ENCODE measurements at places on chromosomes 3 and 15. TPM values are rescaled to one million over a fixed set of nuclear protein-coding genes. Genes with fewer than 3 reads are reported as not detected.

DNA sequence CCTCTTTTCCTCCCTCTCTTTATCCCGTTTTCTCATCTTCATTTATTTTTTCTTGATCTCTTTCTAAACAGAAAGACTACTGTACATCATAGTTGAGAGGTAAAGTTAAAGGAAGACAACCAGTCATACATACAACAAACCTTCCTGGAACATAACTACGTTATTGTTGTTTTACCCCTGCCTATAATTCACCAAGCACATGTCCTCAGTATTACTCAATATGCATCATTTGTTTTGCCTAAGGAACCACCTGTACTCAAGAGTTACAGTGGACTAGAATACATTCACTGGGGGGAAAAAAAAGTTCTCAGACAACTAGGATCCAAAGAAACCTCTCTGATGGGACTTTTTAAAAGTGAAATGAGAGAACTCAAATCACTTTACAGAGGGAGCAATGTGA lies 344.7 kb upstream of the RBMS3 start:
- H3K4me3 ChIP-seq: no peak overlapping the region
- no peaks in the 10 kb centered on the region for H3K27me3 ChIP-seq
- no peak for DNase-seq
- no peak overlapping the region for H3K27ac ChIP-seq

- no peak for DNase-seq
- no peak overlapping the region for H3K4me3 ChIP-seq
- no peak overlapping the region for H3K27ac ChIP-seq
- no peaks in the 10 kb centered on the region for H3K27me3 ChIP-seq
- no peaks in the 10 kb centered on the region for H3K36me3 ChIP-seq
- no peaks in the 10 kb centered on the region for H3K4me1 ChIP-seq
Observed at GRCh38 chr3:193439423-193439822, 60.9 kb upstream of the ATP13A5 start.

- no peak for DNase-seq
- no peaks in the 10 kb centered on the region for H3K4me1 ChIP-seq
- no peaks in the 10 kb centered on the region for H3K36me3 ChIP-seq
- H3K27me3 ChIP-seq: no peaks in the 10 kb centered on the region
- H3K4me3 ChIP-seq: no peak overlapping the region
Observed at GRCh38 chr15:31585240-31585639, 258.6 kb downstream of the KLF13 start.

DNA sequence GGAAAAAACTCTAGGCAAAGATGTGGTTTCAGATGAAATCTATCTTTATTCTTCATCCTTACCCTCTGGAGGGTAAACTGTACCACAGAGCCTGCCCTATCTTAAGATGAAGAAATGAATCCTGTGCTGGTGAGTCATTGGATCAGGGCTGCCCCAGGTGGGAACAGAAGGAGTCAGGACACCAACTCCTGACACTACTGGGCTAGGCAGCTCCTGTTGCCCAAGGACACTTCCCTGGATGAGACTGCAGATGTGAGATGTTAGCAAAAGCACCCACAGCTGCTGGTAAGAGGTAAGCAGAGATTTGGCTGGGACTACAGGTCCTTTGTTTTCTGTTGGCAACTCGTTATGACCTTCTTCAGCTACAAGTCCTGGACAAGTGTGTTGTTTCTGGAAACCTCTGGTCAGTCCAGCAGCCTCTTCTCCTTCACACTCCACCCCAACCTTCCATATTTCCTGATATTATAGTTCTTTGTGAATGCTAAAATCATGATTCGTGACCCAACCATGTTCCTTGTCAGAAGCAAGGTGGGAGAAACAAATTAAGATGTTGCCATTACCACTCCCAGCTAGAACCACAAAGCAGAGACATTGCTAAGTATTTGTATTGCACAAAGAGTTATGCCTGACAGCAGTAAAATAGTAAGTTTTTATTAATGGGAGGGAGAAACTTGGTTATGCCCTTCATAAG lies 104.2 kb upstream of the TGFBR2 start:
- H3K27me3 ChIP-seq: no peaks in the 10 kb centered on the region
- no peaks in the 10 kb centered on the region for H3K36me3 ChIP-seq
- H3K27ac ChIP-seq: no peak overlapping the region
- DNase-seq: no peak
- H3K4me1 ChIP-seq: no peaks in the 10 kb centered on the region

GRCh38 chr3:118055381-118055780 lies 979.3 kb downstream of the IGSF11 start:
- no peak overlapping the region for H3K4me3 ChIP-seq
- no peaks in the 10 kb centered on the region for H3K27me3 ChIP-seq
- no peak for DNase-seq
- no peak overlapping the region for H3K27ac ChIP-seq

DNA sequence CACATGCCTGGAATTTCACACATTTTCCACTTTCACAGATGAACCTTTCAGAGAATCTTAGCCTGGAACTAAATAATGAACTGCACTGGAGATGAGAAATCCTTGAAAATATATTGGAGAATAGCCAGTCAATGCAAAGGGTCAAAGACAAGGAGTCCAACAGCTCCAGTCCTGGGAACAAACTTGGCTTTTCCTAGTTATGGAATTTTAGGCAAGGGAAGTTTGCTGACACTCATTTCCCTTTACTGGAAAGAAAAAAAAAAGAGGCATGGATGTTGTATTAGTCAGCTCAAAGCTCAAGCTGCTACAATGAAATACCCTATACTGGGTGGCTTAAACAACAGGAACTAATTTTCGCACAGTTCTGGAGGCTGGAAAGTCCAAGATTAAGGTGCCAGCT lies 690.8 kb upstream of the ARPP21 start:
- H3K4me3 ChIP-seq: no peak overlapping the region
- H3K36me3 ChIP-seq: no peaks in the 10 kb centered on the region
- H3K4me1 ChIP-seq: no peaks in the 10 kb centered on the region
- no peak overlapping the region for H3K27ac ChIP-seq
- DNase-seq: no peak
- no peaks in the 10 kb centered on the region for H3K27me3 ChIP-seq

DNA sequence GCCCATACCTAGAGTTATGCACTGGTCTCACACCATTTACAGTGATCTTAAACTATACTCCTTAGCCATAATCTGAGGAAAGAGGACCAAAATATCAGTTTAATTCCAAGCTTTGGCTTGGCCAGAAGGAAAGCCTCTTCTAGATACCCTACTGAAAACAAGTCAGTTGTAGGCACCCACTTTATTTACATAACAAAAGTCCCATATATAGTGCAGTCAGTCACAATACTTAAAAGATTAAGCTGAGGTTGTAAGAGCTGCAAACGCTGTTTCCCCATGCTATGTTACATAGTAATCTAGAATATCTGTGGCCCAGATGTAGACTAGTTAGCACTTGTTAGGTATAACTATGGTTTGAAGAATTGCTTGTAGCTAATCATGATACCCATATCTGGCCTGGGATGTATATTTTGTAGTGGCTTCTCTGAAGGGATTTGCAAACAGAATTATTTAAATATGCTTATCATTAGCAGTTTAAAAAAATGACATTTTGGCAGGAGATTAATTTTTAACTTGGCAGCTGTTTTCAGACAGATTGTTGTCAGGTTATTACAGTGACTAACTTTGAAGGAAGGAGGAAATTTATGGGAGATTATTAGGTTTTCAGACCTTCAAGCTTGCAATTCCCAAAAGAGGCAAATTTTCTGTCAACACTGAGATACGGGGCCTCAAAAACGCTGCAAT lies 160.4 kb upstream of the SLC2A2 start:
- no peak overlapping the region for H3K27ac ChIP-seq
- no peak for DNase-seq
- no peaks in the 10 kb centered on the region for H3K27me3 ChIP-seq

GRCh38 chr3:127809211-127809610 lies 13.1 kb downstream of the MGLL start:
- H3K4me1 ChIP-seq: peaks cover 18% of the 10 kb centered on the region
- no peaks in the 10 kb centered on the region for H3K27me3 ChIP-seq
- H3K27ac ChIP-seq: no peak overlapping the region
- no peak for DNase-seq

GRCh38 chr15:22936577-22937472 lies 43.3 kb downstream of the CYFIP1 start:
- peaks cover 80% of the 10 kb centered on the region for H3K36me3 ChIP-seq
- no peak overlapping the region for H3K4me3 ChIP-seq
- DNase-seq: no peak

DNA sequence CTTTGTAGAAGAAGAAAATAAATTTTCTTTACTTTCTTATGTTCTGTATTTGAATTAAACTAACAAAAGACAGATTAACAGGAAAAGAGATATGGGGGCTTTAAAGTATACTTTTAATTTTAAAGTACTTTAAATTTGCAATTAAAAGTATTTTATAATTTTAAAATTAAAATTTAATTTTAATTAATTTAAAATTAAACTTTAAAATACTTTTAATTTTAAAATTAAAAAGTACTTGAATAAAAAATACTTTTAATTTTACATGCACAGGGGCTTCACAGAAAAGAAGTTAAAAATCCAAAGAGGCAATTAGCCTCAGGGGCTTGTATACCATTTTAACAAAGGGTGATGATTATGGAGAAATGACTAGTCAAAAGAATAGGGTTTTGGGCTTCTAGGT lies 420.5 kb upstream of the TGFBR2 start:
- H3K27ac ChIP-seq: no peak overlapping the region
- no peaks in the 10 kb centered on the region for H3K4me1 ChIP-seq
- no peak overlapping the region for H3K4me3 ChIP-seq

GRCh38 chr3:124168271-124168670 lies 176.3 kb upstream of the ROPN1 start:
- no peak overlapping the region for H3K4me3 ChIP-seq
- H3K4me1 ChIP-seq: no peaks in the 10 kb centered on the region
- no peaks in the 10 kb centered on the region for H3K27me3 ChIP-seq
- no peaks in the 10 kb centered on the region for H3K36me3 ChIP-seq
- DNase-seq: no peak

NR2F2 gene
- 14.7 TPM for total RNA-seq

TGM5 gene
- total RNA-seq: not detected

KCNAB1 gene
- 3.1 TPM for total RNA-seq

FLNB gene
- total RNA-seq: 15.3 TPM

CORO2B gene
- 2.5 TPM for total RNA-seq

TMEM62 gene
- total RNA-seq: 6.3 TPM

Data from psoas muscle (tissue), 8 donors.